ENCODE measurements at places on chromosomes 12 and 14.

GRCh38 chr12:105406497-105406896 is 76.0 kb downstream of the C12orf75 start:
- DNase-seq, result no peak

GRCh38 chr12:131063960-131064359 is 110.3 kb downstream of the ADGRD1 start:
- no peak for DNase-seq

DNA sequence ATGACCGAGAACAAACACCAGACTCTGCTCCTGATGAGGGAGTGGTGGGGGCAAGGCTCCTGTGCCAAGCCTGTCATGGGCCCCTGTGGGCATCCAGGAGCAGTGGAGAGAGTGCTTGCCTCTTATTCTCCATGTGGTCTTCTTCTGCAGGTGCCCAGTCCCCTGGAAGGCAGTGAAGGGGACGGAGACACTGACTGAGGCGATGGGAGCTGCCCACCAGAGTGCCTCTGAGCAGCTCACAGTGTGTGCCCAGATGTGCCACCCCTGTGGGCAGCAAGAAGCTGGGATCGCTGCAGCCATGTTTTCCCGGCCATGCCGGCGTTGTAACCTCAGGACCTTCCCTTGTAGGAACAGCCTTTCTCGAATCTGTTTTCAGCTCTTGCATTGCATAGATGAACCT is 6.4 kb upstream of the EP400 start:
- DNase-seq, result no peak

DNA sequence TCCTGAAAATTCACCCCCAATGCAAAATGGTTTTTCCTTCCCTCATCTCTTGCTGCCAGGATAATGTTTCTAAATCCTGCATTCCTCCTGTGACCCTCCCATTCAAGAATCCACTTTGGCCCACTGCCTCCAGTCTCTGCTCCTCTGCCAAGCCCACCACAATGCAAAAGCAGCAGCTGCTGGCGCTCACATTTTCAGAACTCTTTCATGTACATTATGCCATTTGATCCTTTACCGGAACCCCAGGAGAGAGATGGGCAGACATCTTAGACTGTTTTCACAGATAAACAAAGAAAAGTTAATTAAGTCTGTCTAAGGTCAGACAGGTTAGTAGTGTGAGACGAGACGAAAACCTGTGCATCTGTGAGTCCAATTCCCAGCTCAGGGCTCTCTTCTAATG is 12.9 kb downstream of the LRIG3 start:
- DNase-seq, result no peak

GRCh38 chr14:70514168-70515069 is 20.4 kb downstream of the ADAM20 start:
- peak; percentile 7 for DNase-seq

DNA sequence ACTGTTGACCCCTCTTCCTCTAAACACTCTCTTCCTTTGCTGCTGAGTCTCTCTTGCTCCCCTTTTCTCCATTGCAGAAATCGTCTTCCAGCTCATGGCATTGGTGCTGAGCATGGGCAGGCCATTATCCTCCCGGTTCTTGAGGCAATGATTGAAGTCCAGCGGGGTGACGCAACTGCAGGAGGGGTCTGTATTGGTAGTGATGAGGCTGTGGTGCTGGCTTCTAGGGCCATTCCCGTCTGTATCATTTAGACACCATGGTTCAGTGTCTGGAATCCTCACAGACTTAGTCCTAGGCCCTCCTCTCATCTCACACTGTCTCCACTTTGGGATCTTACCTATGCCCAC is 720 bp upstream of the SLC22A17 start:
- no peak for DNase-seq

- DNase-seq, result no peak
Observed at GRCh38 chr12:38629064-38629463, 276.3 kb downstream of the CPNE8 start.

DNA sequence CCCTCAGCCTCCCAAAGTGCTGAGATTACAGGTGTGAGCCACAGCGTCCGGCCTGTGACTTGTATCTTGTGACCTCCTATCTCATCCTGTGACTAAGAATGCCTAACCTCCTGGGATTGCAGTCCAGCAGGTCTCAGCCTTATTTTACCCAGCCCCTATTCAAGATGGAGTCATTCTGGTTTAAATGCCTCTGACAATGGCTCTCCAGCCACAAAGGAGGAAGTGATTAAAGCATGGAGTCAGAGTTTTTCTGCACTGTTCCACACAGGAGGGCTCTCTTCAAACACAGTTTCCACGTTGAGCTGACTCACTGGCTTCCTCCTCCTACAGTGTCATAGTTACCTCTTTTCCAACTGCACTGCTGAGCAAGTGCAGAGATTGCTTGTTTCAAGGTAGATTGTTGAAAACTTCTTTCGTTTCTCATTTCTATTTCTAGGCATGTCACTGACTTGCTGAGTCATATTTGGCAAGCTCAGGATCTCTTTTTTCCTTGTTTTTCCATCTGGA is 383.8 kb downstream of the PCNX1 start:
- DNase-seq, result peak; percentile 38

GRCh38 chr12:55610598-55610997 is 26.1 kb upstream of the OR10P1 start:
- DNase-seq, result no peak

DNA sequence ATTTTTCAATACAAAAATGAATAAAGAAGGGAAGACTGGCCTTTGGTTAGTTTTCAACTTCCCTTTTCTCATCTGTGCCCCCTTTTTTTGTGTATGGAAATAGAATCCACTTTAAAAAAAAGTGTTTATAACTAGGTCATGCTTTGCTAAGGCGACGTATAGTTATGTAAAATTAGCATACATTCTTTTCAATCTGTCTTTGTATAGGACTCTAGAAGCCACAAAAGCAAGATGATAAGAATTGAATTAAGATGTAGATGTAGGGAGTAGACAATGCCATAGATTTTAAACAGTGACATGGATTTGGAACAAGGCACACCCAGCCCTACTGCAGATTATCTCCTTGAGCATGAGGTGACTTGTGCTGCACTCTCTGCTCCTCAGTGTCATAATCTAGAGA is 354.3 kb downstream of the TMTC2 start:
- DNase-seq, result no peak

DNA sequence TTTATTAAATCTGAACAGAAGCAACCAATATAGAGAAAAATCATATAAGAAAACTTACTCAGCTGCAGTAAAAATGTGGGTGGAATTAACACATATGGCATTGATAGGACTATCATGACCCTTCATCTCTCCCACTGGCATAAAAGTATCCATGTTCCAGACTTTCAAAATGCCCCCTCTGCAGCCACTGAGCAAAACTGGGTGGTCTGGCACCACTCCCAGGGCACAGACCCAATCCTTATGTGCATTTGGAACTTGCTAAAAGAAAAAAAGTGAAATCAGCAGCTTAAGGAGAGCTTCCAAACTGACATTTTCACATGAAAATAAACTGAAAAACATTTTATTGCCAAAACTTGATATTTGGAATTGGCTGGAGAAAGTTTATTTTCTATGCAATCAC is 141.5 kb downstream of the KIF21A start:
- DNase-seq, result no peak

DNA sequence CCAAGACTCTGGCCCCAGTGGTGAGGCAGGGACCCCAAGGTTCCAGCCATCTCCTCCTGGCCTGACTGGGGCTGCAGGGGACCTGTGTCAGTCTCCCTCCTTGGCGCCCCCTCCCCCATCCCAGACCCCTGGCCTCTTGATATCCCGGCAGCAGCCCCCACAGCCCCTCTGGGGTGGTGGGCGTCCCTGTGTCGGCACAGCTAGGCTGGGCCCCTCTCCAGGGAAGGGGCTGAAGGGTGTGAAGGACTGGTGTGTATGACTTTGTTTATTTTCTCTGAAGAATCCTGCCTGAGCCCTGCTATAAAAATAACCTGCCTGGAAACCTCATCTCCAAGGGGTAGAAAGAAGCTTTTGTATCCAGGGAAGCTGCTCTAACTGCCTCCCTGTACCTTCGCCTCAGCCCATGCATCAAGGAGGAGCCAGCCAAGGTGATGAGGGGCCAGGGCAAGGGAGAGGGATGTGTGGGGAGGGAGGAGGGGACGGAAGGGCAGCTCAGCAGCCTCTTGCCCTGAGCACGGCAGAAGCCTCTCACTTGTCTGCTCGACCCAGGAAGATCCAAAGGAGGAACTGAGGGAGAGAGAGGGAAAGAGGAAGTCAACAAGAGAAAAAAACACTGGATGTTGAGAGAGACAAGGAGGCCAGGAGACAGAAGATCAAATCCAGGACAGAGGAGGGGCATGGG is 25.4 kb upstream of the COL2A1 start:
- no peak for DNase-seq

GRCh38 chr12:121025442-121026226 is 9.3 kb upstream of the C12orf43 start:
- no peak for DNase-seq

DNA sequence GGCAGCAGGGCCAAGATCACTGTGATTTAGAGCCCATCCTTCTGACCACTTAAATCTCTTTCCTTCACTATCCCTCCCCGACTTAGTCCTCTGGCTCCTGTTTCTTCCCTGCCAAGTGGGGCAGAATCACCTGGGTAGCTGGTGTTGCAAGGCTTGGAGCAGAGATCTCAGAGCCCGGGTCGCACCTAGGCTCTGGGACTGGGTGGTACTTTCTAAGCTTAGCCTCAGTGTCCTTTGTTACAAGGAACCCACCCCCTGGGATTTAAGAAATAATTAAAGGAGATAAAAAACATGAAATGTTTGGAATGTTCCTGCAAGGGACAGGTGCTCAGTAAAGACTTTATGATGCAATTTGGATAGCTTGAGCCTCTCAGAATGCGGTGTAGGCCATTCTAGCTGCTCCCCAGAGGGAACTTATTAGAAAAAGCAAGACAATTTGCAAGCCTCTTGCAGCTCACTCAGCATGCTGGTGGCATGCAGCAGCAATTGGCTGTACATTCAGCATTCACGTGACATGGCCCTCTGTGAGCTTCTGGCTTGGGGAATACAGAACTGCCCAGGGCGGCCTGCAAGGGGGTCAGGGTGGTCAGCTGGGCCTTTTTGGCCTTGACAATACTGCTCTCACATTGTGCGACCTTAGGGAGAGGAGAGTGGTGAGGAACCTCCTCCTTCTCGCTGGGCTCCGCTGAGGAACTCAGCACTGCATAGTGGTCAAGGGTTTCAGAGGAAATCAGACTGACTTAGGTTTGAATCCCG is 16.8 kb downstream of the C14orf132 start:
- no peak for DNase-seq

GRCh38 chr12:88952562-88952942 is 372.3 kb upstream of the KITLG start:
- no peak for DNase-seq

GRCh38 chr12:68954811-68955210 is 21.8 kb upstream of the CPM start:
- no peak for DNase-seq

GRCh38 chr12:98990648-98991047 is 345.6 kb downstream of the APAF1 start:
- DNase-seq, result no peak

DNA sequence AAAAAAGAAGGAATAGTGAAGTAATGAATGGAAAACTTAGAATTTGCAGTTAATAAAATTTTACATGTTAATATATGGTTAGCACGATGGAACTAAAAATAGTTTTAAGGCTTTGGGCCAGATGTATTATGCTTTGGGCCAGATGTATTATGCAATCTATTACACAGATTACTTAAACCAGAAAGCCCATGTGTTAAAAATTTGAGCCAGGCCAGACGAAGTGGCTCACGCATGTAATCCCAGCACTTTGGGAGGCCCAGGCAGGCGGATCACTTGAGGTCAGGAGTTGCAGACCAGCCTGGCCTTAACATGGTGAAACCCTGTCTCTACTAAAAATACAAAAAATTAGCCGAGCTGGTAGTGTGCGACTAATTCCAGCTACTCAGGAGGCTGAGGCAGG is 17.2 kb downstream of the IFT81 start:
- no peak for DNase-seq

- no peak for DNase-seq
Observed at GRCh38 chr14:27387463-27387862, 789.6 kb upstream of the NOVA1 start.

GRCh38 chr14:58878439-58879139 is 240.8 kb downstream of the DACT1 start:
- DNase-seq, result no peak

DNA sequence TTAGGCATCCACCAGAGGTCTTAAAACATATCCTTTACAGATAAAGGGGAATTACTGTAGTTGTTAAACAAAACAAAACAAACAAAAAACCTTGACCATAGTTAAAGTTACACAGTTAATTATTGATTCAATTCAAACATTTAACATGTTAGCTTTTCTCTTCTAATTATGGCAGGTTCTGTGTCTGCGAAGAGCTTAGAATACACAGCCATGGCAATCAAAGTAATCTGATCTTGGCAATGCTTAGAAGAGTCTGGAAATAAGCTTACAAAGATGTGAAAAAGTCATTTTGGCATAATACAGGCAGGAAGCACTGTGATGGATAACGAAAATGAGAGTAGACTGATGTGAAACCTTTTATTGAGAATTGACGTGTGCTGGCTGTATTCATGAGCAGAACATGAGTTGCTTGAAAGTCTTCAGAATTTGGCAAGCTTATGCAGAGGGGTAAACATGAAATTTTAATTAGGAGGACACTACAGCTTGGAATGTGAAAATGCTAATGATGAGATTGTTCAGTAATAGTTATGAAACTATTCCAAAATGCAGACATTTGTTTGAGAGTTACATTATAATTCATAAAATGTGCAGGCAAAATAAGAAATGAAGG is 629.6 kb downstream of the FSCB start:
- DNase-seq, result no peak

- peak; percentile 95 for DNase-seq
Observed at GRCh38 chr12:6943389-6943721, 261 bp upstream of the RNU7-1 start.

DNA sequence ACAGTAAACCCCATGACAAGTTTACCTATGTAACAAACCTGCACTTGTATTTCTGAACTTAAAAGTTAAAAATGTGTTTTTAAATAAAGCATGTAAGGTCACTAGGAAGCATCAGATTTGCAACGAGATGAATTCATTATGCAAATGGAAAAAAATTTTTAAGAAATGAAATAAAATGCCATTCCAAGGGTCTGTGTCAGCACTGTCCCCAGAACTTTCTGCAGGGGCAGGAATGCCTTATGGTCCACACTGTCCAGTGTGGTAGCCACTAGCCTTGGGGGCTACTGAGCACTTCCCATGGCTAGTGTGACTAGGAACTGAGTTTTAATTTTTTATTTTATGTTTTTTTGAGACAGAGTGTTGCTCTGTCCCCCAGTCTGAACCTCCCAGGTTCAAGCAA is 49.2 kb downstream of the HSP90AA1 start:
- no peak for DNase-seq

- no peak for DNase-seq
Observed at GRCh38 chr14:100033347-100034075, 31.7 kb upstream of the EVL start.

DNA sequence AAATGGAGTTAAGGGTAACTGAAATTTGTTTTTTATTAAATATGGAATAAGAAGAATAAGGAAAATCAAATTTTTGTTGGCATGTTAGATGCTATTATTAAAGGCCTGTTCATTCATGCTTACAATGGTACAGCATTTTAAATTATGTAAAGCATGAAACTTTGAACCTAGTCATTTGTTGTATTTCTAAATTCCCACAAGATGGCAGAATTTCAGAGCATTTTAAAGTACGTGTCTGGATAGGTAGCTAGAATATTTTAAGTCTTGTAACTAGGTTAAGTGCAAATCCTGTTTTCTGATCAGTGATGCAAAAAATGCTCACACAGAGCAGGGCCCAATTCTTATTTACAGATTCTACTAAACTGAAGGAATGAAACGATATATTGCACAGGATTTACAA is 585.6 kb upstream of the MIS18BP1 start:
- peak; percentile 4 for DNase-seq

Data from GM13977 (cell line).